ENCODE measurements at places on chromosomes 7 and 10.

- no peak for DNase-seq
These were observed 390.0 kb upstream of the AUTS2 start for GRCh38 chr7:69208276-69208675.

DNA sequence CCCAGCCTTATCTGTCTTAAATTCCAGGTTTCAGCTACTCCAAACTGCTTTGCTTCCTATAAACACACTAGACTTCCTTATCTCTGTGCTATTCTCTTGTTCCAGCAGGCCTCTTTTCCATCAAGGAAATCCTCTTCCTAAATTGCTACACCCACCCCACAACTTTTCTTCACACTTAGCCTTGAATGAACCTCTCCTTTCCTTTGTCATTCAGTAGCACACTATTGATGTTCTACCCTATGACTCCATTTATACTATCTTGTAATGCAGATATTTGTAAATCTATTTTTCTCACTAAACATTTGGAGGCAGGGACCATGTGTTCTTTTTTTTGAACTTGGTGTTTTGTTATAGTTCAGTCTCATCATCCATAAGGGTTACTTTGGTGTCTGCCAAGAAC lies 3.7 kb downstream of the SLC16A9 start:
- no peak for DNase-seq

DNA sequence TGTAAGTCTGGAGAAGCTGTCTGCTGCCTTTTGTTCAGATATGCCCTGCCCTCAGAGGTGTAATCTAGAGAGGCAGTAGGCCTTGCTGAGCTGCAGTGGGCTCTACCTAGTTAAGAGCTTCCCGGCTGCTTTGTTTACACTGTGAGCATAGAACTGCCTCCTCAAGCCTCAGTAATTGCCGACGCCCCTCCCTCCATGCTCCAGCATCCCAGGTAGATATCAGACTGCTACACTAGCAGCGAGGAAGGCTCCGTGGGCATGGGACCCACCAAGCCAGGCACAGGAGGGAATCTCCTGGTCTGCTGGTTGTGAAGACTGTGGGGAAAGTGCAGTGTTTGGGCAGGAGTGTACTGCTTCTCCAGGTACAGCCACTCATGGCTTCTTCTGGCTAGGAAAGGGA lies 26.4 kb upstream of the CXCL12 start:
- DNase-seq = no peak

DNA sequence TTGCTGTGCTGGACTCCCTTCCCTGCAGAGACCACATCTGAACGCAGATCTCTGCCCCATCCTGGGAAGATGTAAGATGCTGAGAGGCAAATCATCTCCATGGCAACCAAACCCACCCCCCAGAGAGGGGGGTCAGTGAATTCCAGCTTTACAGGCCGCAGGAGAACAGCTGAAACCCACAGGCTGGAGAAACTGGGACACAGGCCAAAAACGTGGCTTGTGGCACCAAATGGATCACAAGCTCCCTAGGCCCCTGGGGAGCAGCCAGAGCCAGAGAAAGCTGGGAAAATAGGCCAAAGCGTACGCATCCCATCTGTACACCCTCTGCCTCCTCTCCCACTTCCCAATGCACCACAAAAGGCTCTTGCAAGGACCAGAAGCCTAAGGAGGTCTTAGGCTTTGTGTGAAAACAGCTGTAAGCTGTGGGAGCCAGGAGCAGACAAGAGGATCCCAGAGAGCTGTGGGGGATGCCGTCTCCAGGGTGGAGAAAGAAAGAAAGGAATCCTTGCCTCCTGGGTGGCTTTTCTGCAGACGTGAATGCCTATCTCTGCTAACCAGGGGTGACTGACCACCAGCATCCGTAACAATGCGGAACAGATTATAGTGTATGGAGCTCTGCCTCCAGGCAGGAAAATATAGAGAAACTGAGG lies 59.5 kb downstream of the TMEM130 start:
- no peak for DNase-seq

DNA sequence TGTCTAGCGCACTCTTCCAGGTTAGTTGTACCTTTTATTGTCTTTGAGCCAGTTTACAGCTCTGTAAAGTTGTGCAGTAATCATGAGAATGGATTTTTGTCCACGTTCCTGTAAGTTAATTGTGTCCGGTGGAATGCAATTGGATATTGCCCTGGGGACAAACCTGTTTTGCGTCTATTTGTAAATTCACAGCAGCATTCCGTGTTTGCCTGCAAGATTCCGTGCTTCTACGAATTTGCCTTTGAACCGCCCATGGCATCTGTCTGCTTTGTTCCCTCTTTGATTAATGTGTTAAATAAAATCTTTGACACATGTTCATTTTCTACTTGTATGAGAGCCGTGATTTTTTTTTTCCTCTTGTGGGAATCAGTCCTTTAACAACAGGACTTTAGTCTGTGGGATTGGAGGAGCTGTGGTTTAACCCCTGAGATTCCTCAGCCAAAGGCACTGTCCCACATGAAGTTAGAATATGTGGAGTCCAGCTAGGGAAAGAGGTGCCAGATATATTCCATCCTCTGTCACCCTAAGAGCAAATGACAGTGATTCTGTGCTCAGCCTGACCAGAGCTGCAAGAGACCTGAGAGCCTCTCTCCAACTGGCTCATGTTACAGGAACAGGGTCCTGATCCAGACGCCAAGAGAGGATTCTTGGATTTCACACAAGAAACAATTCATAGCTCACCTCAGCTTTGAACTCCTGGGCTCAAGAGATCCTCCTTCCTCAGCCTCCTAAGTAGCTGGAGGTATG lies 126.3 kb downstream of the COL26A1 start:
- DNase-seq = no peak

- DNase-seq = no peak
These were observed 2.6 kb downstream of the LUC7L2 start for GRCh38 chr7:139362302-139362701.

GRCh38 chr10:71964743-71965515 lies 734 bp downstream of the CHST3 start:
- DNase-seq = no peak

DNA sequence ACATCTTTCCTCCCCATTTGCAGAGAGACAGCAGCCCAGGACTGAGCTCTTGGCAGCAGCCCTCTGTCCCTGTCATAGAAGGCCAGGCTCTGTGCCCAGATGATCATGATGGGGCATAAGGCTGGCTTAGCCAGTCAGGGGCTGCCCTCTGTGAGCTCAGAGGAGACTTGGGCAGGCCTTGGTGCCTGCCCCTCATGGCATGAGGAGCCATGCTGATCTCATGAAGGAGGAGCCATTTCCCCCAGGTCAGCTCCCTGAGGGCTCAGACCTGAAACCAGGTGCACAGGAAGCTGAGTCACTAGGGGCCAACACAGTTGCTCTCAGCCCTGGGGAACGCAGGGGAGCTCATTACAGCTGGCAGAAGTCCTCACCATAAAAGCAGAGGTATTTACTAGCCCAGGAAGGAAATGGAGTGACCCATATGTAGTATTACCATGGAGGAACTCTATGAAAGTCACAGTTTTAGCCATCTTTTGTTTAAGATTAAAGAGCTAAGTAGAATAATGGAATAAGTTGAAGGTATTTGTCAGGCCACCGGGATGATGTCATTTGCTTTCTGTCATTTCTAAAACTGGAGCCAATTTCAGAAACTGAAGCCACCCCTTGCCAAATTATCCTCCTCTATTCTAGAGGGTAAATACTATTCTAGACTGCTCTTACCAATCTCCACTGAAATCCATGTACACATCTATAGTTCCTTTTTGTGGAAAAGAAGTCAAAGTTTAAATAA lies 362.4 kb upstream of the ZNF32 start:
- DNase-seq = no peak

Measured in NCI-H1436 treated with DMSO at 0.1 percent for 48 hours (cell line).